ENCODE measurements at places on chromosomes 16 and 17.

DNA sequence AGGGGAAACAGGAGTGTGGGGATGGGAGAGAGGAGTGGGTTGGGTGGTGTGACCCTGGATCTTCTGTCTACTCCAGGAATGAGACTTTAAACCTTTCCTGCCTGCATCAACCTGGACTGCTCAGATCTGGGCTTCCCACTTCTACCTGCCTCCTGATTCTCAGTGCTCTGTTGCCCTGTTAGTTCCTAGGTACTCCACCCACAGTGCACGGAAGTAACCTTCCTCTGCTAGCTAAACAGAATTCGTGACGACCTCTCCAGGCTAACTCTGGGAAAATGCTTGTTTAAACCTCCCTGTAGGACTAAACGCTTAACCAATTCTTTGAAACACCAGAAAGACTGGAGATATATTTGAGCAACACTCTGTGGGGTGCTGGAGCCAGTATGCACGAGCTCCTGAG lies 83.4 kb upstream of the CLEC3A start:
- no peaks in the 10 kb centered on the region for H3K27me3 ChIP-seq
- no peaks in the 10 kb centered on the region for H3K36me3 ChIP-seq
- no peak for DNase-seq
- no peaks in the 10 kb centered on the region for H3K4me1 ChIP-seq

DNA sequence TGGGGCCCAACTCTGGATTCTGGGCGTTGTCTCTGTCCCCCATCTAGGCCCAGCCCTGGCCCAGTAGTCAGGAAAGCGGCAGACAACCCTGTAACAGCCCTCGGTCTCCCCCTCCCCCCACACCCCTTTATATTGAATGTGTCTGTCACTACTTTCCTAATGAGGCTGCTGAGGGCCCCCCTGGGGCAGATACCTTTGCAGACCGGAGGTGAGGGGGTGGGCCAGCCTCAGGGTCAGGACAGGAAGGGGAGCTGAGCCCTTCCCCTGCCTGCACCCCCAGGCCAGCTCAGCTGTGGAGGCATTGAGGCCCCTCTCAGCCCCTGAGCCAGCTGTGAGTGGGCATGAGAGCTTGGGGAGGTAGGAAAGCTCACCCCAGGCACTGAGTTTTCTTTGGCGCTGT lies 17.1 kb downstream of the RAI1 start:
- H3K27ac ChIP-seq = peak overlapping the region; percentile 76
- no peak overlapping the region for H3K4me3 ChIP-seq
- H3K4me1 ChIP-seq = peaks cover 86% of the 10 kb centered on the region
- no peaks in the 10 kb centered on the region for H3K27me3 ChIP-seq
- no peak for DNase-seq

- no peak for DNase-seq
- peaks cover 38% of the 10 kb centered on the region for H3K4me1 ChIP-seq
- no peak overlapping the region for H3K27ac ChIP-seq
Observed at GRCh38 chr17:35799942-35800341, 4.5 kb upstream of the MMP28 start.

DNA sequence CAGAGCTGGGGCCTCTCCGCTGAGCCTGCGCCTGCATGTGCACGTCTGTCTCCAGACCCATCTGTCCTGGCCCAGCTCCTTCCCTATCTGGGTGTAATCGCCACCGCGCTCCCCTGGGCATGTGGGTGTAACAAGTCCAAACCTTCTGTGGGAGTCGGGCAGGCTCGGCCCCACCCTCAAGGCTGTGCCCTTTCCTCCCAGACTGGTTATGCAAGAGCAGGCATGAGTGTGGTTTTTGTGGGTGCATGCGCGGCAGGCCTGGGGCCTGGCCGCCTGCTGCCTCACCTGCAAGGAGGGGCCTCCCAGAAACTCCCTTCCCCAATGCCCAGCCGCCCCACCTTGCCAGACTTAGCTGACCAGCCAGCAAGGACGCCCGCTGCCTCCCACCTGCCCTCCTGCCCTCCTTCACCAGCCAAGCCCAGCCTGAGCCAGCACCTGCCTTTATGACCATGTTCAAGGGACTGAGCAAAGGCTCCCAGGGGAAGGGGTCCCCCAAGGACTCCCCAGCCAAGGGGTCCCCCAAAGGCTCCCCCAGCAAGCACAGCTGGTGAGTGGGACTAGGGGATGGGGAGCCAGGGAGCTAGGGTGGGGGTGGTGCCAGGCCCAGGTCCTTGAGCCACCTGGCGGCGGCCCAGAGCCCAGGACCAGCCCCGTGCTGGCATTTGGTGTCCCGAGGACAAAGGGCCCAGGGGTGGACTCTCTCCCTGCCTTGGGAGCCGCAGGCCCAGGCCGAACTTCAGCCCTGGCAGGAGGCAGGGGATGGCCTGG lies at the start of gene EVPLL:
Gene EVPLL, plus strand, starts transcription at position 342 of the 768 bp plus-strand sequence. CDS start 3,160 bp downstream, outside the sequence.
- H3K4me3 ChIP-seq = peak within 1 kb of the TSS; percentile 22
- H3K4me1 ChIP-seq = peaks cover 29% of the 10 kb centered on the region
- H3K27ac ChIP-seq = peak within 1 kb of the TSS; percentile 77
- peak; percentile 84 for DNase-seq
- peaks cover 10% of the 10 kb centered on the region for H3K27me3 ChIP-seq

- no peak for DNase-seq
- H3K27me3 ChIP-seq = no peaks in the 10 kb centered on the region
- H3K36me3 ChIP-seq = no peaks in the 10 kb centered on the region
- H3K4me1 ChIP-seq = no peaks in the 10 kb centered on the region
- no peak overlapping the region for H3K4me3 ChIP-seq
Observed at GRCh38 chr16:74829637-74830036, 55.0 kb upstream of the FA2H start.

- no peaks in the 10 kb centered on the region for H3K27me3 ChIP-seq
- H3K4me3 ChIP-seq = peak overlapping the region; percentile 70
- DNase-seq = no peak
- H3K4me1 ChIP-seq = peaks cover 50% of the 10 kb centered on the region
- no peak overlapping the region for H3K27ac ChIP-seq
Observed at GRCh38 chr16:1960665-1961630, 1.6 kb downstream of the NDUFB10 start.

- H3K4me1 ChIP-seq = no peaks in the 10 kb centered on the region
- H3K27ac ChIP-seq = no peak overlapping the region
- peaks cover 13% of the 10 kb centered on the region for H3K27me3 ChIP-seq
Observed at GRCh38 chr16:87531418-87531817, 38.6 kb upstream of the ZCCHC14 start.

DNA sequence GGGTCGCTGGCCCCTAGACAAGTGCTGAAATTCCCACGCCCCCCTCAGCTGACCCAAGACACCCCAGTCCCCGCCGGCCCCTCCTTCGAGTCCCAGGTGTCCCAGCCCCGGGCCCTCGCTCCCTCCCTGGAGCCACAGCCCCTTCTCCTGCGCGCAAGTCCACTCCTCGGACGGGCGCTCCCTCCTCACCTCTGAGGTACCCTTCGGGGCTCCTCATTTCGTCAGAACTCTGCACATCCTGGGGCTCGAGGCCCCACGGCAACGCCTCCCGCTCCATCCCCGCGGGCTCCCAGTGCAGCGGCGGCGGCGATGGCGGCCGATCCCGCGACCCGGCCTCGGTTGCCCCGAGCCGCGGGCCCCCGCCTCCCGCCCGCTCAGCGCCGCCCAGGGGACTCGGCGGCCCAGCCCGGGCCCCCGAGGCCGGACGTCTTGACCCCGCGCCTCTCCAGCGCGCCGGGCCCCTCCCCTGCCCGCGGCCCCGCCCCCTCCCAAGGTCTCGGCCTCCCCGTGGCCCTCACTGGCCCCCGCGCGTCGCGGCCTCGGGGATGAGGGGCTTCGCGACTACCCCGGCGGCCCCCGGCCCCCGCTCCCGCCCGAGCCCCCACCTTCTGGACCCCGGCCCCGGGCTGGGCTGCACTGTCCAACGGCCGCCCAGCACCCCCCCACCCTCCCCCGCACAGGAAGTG lies at the start of gene ZNF768:
Gene ZNF768, minus strand, starts transcription at position 430 of the 686 bp plus-strand sequence. Its CDS starts 153 bp downstream, at position 277.
- H3K4me1 ChIP-seq = peaks cover 34% of the 10 kb centered on the region
- peaks cover 19% of the 10 kb centered on the region for H3K36me3 ChIP-seq
- peak; percentile 88 for DNase-seq
- peak within 1 kb of the TSS; percentile 99 for H3K27ac ChIP-seq
- no peaks in the 10 kb centered on the region for H3K27me3 ChIP-seq

- H3K27me3 ChIP-seq = peaks cover 75% of the 10 kb centered on the region
- H3K36me3 ChIP-seq = no peaks in the 10 kb centered on the region
- DNase-seq = no peak
- H3K27ac ChIP-seq = no peak overlapping the region
Observed at GRCh38 chr17:79929257-79930061, 90.2 kb upstream of the CBX4 start.

- peaks cover 8% of the 10 kb centered on the region for H3K36me3 ChIP-seq
- no peak overlapping the region for H3K4me3 ChIP-seq
- no peak overlapping the region for H3K27ac ChIP-seq
- no peaks in the 10 kb centered on the region for H3K27me3 ChIP-seq
Observed at GRCh38 chr17:68033636-68034451, 1.7 kb upstream of the KPNA2 start.

- H3K4me1 ChIP-seq = peaks cover 23% of the 10 kb centered on the region
- peaks cover 32% of the 10 kb centered on the region for H3K36me3 ChIP-seq
- H3K27ac ChIP-seq = peak overlapping the region; percentile 98
- no peaks in the 10 kb centered on the region for H3K27me3 ChIP-seq
- no peak for DNase-seq
Observed at GRCh38 chr16:77191259-77191969, 424 bp downstream of the MON1B start.

DNA sequence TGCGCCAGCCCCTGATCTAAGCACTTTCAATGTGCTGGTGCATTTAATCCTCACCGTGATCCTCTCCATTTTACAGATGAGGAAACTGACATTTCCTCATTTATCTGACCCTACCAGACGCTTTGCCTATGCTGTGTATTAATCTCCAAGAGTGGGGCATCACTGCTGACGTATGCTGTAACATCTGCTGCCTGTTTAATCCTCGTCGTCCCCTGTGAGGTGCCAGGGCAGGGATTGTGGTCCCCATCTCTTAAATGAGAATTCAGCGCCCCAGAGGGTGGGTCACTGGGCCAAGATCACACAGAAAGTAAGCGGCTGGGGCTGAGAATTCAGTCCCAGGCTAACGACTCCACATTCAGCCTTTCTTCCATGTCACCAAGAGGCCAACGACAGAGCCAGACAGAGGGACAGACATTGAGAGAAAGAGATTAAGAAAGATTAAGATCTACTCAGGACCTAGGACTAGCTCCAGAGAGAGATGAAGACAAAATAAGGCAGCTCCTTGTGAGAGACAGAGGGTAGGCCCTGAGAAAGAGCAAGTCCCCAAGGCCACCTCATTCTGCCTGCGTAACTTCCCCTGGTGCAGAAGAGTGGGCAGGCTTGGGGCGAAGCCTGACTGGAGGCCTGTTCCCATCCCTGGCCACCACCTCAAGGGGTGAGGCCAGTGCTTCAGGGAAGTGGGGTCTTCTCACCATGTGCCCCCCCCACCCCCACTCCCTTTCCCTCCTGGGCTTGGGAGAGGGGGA lies 13.5 kb downstream of the CACNA1G start:
- DNase-seq = no peak
- no peak overlapping the region for H3K27ac ChIP-seq
- H3K36me3 ChIP-seq = no peaks in the 10 kb centered on the region
- no peaks in the 10 kb centered on the region for H3K4me1 ChIP-seq
- H3K4me3 ChIP-seq = no peak overlapping the region

- no peak overlapping the region for H3K4me3 ChIP-seq
- DNase-seq = no peak
- no peak overlapping the region for H3K27ac ChIP-seq
- H3K4me1 ChIP-seq = no peaks in the 10 kb centered on the region
- no peaks in the 10 kb centered on the region for H3K36me3 ChIP-seq
Observed at GRCh38 chr17:61837175-61838051, 25.9 kb downstream of the BRIP1 start.

GRCh38 chr16:49354101-49354500 lies 19.5 kb upstream of the C16orf78 start:
- H3K27ac ChIP-seq = no peak overlapping the region
- H3K4me3 ChIP-seq = no peak overlapping the region

GRCh38 chr17:66416207-66416940 lies 114.0 kb downstream of the PRKCA start:
- no peak overlapping the region for H3K4me3 ChIP-seq
- H3K4me1 ChIP-seq = no peaks in the 10 kb centered on the region
- DNase-seq = no peak
- no peak overlapping the region for H3K27ac ChIP-seq

All from suprapubic skin (tissue), 4 donors.